ENCODE measurements at places on chromosomes 4 and X.
A peak's percentile ranks its signal among the peaks of the same experiment; 100 is the strongest.

GRCh38 chrX:40843643-40844042, 108.3 kb upstream of the MED14 start:
- no peak for DNase-seq

DNA sequence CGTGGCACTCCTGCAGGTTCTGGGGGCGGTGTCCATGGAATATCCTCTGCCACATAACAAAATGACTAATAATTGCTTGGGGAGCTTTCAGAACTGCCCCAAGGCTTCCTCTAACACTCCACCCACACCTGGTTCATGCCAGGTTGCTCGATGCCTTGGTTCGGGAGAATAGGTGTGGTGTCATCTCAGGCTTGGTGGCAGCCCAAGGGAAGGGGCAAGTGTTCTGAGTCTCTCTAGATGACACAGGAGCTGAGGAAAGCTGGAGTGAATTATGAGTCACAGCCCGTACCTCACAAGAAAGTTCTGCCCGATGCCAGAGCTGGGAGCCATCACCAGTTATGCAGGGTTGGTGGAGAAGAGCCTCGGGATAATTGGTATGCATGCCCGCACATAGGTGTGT, 14.7 kb downstream of the FTSJ1 start:
- no peak for DNase-seq

- no peak for DNase-seq
These were observed 92.2 kb upstream of the GATB start for GRCh38 chr4:151853034-151853433.

DNA sequence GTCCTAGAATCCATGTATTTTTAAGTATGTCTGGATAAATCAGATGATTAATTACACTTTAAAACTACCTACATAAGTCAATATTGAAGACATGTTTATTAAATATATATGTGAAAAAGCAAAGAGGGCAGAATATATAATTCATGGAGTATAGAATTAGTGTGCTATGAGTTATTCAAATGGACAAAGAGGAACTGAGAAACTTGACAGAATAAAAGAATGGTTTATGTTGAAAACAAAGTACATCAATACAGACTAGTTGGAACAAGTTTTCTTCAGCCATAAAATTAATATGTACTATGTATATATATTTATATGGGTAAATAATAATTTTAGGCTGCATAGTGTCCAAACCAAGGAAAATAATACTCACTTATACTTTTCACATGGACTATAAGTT, 173.5 kb downstream of the NPFFR2 start:
- DNase-seq: no peak

DNA sequence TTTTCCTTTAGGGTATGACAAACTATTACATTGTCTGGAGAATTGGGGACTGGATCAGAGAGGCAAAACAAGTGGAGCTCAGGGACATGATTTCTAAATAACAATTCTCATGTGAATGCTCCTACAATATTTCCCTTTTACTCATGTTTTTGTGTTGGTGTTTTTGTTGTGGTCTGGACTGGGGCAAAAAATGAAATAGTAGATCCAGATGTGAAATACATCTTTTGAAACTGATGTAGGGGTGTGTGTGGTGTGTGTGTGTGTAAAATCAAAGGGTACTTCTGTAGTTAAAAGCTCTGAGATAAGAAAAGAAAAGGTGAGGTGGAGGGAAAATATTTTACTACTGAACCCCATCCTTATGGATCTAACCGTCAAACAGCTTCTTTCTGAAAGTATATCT, 188.4 kb upstream of the RPL34 start:
- DNase-seq: no peak

- no peak for DNase-seq
These were observed 612.7 kb downstream of the KCTD8 start for GRCh38 chr4:43835869-43836268.

- DNase-seq: no peak
These were observed 142.9 kb downstream of the SHOX start for GRCh38 chrX:773292-774025.

- DNase-seq: no peak
These were observed 572.3 kb downstream of the RAB28 start for GRCh38 chr4:12911750-12912358.

- DNase-seq: no peak
These were observed 7.6 kb downstream of the UBE2D3 start for GRCh38 chr4:102819588-102820365.

- no peak for DNase-seq
These were observed 207.9 kb downstream of the HS6ST2 start for GRCh38 chrX:132750331-132751062.

- DNase-seq: no peak
These were observed 49.5 kb upstream of the MAGEA8 start for GRCh38 chrX:149831473-149831872.

DNA sequence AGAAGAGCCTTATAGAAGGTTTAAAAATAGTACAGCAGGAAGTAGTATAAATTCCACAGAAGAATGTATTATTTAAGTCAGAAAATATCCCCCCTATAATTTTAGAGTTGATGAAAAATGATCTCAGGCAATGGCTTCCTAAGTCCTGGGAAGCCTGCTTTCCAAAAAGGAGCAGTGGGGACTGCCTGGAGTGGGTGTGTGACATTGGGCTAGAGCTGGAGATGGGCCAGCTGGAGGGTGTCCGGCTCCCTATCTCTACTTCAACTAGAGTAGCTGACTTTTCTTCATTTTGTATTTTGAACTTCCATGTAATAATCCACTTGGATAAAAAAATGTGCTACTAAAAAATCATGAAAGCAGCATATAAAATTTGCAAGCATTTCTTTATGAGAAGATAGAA, 253.9 kb downstream of the ANK2 start:
- DNase-seq: no peak

DNA sequence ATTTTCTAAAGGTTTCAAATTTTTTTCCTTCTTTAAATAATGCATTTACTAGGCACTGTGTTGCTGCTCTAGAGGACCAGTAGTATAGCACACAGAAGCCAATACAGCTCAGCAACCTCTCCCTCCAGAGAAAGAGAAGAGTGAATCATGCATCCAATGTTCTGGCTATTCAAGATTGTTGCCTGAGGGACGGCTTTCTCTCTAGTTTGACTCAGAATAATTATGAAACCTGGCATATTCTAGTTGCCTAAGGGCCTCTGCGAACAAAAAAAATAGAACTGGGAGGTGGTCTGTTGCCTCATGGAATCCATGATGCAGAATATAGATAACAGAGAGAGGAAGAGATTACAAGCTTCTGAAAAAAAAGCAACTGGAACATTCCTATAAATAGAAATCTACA, 1233.3 kb upstream of the PABPC4L start:
- DNase-seq: no peak

DNA sequence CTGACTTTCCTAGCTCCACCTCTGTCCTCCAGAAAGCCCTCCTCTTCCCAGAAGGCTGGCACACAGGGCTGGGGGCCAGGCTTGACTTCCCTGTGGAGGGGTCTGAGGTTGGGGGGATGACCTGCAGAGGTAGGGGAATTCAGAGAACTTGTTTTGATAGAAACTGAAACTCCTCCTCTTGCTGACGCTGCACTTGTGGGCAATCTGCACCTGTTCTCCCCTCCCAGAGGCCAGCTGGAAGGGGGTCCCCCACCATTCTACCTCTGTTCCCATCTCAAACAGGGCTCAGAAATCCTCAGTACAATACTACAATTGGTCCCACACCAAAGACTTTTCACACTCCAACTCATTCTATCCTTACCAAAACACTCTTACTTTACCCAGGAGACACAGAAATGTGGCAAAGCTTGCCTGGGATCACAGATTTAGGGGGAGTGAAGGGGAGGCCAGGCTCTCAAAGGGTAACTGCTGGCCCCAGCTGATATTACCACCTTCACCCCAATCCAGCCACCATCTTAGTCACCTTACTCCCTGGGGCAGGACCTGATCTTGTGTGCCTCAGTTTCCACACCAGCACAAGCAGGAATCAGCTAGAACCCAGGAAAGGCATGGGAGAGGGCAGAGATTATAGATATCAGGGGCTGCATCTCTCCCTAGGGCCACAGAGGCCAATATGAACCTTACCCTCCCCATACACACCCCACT, 18.5 kb downstream of the OTUD5 start:
- peak; percentile 58 for DNase-seq

GRCh38 chr4:85769009-85769408, 294.1 kb downstream of the ARHGAP24 start:
- no peak for DNase-seq

DNA sequence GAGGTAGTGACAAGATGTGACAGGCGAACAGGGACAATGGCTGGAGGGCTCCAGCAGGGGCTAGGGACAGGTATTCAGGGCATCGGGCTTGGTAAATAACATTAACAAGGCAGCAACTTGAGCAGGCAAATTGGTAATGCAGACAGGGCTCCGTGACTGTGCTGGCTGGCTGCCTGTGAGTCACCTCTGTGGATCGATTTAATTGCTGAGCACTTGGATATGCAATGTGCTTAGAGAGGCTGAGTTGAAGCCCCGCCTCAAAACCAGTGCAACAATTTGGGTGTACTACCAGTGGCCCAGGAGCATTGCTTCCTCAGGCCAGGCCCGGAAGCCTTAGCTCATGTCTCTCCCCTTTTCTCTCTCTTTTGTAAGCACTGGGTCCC, 19.5 kb downstream of the CNGA2 start:
- DNase-seq: no peak

GRCh38 chr4:8200302-8200975, 1.3 kb downstream of the SH3TC1 start:
- DNase-seq: no peak

DNA sequence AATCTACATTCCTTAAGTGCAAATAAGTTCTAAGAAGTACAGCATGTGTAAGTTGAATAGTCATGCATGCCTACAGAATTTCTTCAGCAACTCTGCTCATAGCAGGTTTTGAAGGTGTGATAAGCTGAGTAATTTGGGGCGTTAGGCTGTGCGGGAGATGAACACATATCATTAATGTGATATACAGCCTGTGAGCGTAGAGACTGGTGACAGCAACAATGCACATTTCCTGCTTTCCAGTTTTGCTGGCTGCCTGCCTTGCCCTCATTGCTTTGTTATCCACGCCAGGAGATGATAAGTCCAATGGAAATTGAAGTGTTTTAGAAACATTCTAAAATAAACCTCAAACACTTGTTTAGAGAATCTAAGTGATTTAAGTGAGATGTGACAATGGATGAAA, 1709.4 kb downstream of the ARAP2 start:
- DNase-seq: no peak

GRCh38 chr4:47667552-47667951, 170.3 kb downstream of the CORIN start:
- no peak for DNase-seq

DNA sequence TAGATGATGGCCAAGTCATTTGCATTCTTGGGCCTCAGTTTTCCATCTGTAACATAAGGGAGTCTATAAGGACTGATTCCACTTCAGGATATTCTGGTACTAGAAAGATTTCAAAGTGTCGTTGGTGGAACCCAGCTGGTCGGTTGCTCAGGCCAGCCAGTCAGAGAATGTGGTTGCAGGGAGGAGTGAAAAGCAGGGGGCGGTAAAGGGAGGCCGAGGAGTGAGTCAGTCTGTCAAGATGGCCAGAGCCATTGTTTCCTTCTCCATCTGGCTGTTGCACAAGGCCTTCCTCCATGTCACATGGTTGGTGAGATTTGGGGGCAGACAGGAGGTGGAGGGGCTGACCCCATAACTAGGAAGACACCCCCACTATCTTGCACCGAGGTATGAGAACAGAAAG, 38.2 kb downstream of the STARD8 start:
- no peak for DNase-seq

GRCh38 chrX:56932106-56932505, 63.2 kb downstream of the SPIN3 start:
- DNase-seq: no peak

- no peak for DNase-seq
These were observed 112.7 kb downstream of the ASMT start for GRCh38 chrX:1727531-1728027.

GRCh38 chr4:72571337-72571736, 2.3 kb upstream of the ADAMTS3 start:
- no peak for DNase-seq

DNA sequence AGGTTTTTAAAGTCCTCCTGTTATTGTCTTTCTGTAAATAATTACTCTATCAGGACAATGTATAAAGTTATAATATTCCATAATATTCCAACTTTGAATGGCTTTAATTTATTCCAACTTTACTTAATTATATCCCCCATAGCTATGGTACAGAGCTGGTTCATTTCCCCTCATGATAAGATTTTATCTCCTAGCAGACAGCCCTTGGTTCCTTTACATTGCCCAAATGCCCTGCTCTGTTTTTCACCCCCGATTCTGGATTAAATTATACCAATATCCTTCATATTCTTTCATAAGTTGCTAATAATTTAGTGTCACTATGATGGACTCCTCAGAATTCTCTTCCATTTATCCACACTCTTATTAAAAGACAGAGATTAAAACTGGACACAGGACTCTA, 340.5 kb downstream of the MAPK10 start:
- DNase-seq: no peak

- DNase-seq: no peak
These were observed 121.1 kb downstream of the MGST2 start for GRCh38 chr4:139786494-139787354.

DNA sequence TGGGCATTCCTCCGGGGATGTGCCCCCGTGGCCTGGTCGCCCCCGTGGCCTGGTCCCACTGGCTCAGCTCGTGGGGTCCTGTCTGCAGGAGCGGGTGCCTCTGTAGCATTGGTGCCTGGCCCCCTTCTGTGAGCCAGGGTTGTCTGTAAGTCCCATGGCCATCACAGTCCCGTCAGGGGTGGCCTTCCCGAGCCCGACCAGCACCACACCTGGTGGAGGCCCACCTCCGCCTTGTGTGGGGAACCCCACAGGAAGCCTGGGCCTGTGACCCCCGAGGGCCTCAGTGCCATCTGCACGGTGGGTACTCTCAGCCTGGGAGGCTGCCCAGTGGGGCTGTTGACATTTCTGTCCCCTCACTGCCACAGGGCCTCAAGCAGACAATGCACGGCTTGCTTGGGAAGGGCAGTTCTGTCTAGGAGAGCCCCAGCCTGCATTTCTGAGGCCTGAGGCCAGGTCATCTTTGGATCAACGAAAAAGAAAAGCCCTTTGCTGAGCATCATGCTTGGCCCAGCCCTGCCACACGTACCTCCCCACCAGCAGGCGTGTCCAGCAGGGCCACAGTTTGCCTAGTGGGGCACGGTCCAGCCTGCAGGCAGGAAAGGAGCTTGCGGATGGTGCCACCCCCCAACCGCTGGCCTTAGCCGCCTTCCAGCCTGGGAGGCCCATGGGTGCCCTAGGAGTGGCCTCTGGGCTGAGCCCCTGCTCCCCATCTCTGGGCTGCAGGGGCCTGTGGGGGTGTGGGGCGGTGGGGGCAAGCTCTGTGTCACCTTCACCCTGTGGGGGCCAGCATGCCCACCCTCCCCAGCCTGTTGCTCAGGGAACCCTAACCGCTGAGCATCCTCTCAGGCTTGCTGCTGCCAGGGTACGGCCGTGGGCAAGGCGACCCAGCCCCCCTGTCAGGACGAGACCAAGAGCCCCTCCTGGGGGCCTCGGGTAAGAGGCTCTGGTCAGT, 23.2 kb downstream of the NKX1-1 start:
- no peak for DNase-seq

Data from stimulated activated CD8-positive, alpha-beta memory T cell treated with anti-CD3 and anti-CD28 coated beads, Interleukin-4, amount 100 ng/mL, for 24 hours (primary cell).